ENCODE measurements at places on chromosomes 1 and 21.

- DNase-seq, result no peak
These were observed 14.3 kb downstream of the ADARB1 start for GRCh38 chr21:45088729-45089128.

GRCh38 chr1:87513255-87513654 is 184.6 kb downstream of the LMO4 start:
- no peak for DNase-seq

DNA sequence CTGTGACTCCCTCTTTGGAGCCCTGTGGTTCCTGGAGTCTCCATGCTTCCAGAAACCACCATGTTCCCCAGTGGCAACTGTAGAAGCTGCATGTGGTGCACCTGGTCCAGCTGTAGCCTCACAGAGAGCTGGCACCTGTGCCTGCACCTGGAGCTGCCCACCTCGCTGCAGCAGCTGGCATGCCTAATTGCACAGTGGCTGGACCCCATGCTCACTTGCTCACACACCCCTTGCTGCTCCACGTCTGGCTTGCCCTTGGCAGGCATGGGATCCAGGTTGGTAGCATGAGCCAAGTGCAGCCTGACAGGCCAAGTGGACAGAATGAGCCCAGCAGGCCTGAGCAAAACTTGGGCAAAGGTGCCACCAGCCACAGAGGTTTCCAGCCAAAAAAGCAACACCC is 680.1 kb downstream of the MATN1 start:
- DNase-seq, result no peak

GRCh38 chr1:24591781-24592180 is 35.9 kb downstream of the NCMAP start:
- no peak for DNase-seq

- DNase-seq, result no peak
These were observed 26.4 kb downstream of the CNST start for GRCh38 chr1:246592695-246593094.

- DNase-seq, result no peak
These were observed 44.9 kb downstream of the HHAT start for GRCh38 chr1:210373628-210373877.

DNA sequence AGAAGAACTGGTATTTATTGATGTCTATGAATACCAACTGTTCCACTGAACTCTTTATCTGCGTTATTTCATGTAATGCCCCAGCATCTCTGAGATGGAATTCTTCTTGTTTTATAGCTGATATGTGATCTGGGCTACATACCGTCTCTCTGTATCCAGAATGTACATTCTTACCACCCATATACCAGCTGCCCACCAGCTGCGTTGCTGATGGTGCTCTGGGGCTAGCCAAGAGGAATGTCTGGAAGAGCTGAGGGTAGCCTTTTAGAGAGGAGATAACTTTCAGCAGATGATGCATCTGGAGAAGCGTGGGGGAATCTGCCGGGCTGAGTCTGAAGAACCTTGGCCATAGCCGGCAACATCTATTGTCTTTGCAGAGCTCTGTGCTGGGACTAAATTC is 137.5 kb downstream of the RYR2 start:
- no peak for DNase-seq

DNA sequence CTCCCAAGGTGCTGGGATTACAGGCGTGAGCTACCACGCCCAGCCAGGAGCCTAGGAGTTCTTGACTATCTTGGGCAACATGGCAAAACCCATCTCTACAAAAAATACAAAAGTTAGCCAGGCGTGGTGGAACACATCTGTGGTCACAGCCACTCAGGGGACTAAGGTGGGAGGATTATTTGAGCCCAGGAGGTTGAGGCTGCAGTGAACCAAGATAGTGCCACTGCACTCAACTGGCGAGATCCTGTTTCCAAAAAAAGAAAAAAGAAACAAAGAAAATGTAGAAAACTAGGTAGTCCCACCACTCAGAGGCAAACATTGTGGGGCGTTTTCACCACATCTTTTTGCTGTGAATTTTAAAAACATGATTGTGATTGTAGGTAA is 141.3 kb downstream of the ZZZ3 start:
- no peak for DNase-seq

DNA sequence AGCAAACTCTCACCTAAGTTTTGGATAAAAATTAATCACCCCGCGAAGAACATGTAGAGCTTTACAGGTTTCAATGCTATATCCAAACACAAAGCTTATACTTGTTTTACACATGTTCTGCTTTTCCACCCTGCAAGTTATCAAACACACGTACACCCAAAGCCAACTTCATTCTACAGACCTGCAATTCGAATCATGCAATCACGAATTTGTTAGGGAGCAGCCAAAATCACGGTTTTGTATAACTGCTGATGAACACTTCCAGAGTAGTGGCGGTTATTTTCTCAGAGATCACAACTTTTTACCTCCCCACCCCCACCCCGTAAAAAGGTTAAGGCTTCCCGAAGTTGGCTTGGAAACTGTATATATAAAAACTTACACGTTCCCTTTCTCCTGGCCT is 1.4 kb downstream of the HMGN1 start:
- DNase-seq, result no peak

DNA sequence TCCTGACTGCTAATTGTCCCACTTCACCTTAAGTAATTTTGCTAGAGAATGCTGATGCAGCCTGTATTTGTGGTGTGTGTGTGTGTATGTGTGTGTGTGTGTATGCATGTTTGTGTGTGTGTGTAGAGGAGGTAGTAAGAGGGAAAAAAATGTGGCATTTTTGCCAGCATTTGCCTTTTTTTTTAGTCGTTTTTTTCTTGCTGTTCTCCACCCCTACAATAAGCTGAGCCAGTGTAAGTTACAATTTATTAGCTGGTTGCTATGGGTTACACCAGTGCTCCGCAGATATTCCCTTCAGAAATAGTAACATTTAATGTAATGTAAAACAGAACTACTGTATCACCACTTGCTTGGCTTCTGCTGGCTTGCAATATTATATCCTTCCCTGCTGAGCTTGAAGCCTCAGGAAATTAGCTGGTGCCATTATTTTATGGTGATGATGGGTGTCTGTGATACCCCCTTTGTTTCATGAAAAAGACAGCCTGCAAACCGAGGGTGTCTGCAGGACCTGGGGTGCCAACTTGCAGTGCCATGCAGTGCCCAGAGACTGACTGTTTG is 23.4 kb upstream of the IGSF3 start:
- DNase-seq, result no peak

- DNase-seq, result no peak
These were observed 1.9 kb downstream of the TFF1 start for GRCh38 chr21:42364304-42364865.

- no peak for DNase-seq
These were observed 191.4 kb downstream of the FOXD2 start for GRCh38 chr1:47629201-47629600.

DNA sequence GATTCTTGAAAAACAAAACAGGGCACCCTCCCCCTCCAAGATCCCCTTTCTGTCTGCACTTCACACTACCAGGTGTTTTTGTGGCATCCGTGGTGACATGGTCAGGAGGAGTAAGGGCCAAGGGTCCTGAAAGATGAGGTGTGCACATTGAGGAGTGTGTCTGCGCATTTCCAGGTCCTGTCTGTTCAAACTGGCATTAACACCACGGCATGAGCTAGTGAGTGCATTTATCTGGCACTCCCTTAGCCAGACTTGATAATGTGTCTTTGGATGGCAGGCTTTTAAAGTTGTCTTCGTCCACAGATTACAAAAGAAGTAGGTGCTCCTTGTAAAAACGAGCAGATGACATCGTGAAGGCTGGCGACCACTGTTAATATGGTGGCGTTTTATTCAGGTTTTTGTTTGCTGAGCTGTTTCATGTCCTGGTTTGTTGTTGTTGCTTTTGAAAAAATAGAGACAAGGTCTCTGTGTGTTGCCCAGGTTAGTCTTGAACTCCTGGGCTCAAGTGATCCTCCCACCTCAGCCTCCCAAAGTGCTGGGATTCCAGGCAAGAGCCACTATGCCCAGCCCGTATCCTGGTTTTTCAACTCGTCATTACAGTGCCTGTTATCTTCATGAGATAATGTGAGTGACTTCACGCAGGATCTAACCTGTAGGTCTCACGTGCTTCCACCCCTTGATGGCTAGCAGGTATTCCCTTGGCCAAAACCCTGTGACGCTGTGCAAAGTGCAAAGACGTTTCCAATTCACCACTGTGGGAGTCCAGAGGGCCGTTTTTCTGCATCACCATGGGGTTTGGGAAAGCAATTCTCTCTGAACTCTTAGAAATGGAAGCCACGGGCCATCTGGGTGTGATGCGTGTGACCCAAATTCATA is 4.2 kb downstream of the TMEM51 start:
- DNase-seq, result no peak

DNA sequence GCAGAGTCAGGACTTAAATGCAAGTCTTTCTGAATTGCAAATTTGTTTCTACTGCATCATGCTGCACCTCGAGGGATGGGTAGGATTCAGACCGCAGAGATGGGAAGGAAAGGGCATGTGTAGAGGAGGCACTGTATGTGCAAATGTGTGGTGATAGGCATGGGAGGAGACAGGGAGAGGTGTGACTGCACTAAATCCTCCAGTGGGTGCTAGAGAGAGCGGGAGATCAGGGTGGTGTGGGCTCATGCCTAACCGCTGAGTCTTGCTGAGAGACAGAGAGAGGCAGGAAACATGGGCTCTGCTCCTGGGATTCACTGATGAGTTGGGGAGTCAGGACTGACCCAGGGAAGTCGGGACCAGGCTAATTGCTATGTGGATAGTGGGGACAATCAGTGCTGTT is 61.1 kb downstream of the PTPRU start:
- DNase-seq, result no peak

- no peak for DNase-seq
These were observed 139.1 kb upstream of the ZC3H11B start for GRCh38 chr1:219751870-219752507.

DNA sequence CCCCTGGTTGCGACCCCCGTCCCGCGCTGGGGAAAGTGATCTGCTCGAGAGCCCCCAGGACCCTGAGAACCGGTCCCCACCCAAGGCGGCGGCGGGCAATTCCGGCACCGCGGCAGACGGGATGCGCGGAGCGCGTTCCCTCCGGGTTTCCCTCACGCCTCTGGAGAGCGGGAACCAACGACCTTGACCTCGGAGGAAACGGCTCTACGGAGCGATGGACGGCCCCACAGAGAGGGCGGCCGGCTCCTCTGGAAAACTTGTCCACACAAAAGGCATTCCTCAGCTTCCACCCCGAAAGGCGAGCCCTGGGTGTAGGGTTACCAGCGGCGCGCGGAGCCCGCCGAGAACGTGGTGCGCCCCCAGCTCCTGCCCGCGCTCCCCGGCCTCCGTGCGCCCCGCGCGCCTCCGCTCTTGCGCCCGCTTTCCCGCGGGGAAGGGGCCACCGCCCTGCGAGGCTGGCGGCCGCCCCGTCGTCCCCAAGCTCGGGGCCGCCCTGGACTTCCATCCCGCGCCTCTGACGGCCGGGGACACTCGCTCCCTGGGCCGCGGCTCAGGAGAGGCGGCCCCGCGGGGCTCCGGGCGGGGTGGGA is 391 bp upstream of the KIAA1614 start:
- no peak for DNase-seq

- DNase-seq, result no peak
These were observed 87.4 kb upstream of the C1orf21 start for GRCh38 chr1:184299406-184299790.

DNA sequence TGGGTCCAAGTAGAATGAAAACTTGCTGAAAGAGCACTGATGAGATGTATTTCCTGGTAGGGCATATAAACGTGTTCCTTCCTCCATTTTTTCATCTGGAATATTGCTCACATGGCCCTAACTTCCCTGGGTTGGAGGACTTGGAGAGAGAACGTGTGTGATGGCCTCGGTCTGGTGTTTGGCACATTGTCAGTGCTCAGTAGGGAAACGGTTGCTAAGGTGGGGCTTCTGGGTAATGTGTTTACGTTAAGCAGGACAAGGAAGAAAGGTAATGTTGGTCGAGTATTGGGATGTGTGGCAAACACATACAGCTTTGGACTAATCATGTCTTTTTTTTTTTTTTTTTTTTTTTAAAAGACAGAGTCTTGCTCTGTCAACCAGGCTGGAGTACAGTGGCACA is 6.2 kb downstream of the TTF2 start:
- no peak for DNase-seq

DNA sequence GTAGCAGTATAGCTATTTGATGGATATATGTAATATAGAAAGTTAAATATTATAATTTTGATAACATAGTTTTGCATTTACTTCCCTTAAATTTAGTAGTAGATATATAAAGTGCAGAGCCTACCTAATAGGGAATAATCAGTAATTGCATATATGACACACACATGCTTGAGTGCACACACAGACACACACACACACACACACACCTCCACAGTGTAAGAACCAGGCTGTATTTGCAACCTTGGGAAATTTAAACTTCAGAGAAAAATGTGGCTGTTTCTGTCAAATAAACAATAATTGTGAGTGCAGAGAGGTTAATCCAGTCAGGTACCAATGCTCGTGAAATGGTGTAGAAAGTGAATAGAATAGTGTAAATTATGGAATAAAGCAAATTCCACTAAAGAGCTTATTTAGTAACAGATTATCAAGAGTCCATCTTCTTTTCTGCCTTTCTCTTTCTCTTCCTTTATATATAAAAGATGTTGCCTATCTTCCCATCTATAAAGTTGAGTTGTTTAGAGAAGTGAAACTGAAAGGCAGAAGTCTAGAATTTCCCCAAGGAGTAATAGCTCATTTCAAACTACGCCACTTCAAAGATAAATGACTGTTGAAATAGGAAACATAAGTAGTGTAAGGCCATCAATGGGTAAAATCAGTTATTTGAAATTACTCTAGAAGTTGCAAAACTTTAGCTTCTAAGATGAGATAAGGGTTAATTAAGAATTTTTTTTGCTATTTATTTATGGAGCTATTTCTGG is 273.7 kb downstream of the SRGAP2C start:
- DNase-seq, result no peak
